ENCODE measurements at places on chromosomes 5 and 9.

DNA sequence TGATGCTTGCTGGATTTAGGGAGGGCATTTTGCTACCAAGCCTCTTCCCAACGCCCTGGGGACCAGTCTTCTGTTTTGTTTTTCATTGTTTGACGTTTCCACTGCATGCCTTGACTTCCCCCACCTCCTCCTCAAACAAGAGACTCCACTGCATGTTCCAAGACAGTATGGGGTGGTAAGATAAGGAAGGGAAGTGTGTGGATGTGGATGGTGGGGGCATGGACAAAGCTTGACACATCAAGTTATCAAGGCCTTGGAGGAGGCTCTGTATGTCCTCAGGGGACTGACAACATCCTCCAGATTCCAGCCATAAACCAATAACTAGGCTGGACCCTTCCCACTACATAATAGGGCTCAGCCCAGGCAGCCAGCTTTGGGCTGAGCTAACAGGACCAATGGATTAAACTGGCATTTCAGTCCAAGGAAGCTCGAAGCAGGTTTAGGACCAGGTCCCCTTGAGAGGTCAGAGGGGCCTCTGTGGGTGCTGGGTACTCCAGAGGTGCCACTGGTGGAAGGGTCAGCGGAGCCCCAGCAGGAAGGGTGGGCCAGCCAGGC is 23.0 kb downstream of the PCDHGC5 start:
- no peak for DNase-seq

DNA sequence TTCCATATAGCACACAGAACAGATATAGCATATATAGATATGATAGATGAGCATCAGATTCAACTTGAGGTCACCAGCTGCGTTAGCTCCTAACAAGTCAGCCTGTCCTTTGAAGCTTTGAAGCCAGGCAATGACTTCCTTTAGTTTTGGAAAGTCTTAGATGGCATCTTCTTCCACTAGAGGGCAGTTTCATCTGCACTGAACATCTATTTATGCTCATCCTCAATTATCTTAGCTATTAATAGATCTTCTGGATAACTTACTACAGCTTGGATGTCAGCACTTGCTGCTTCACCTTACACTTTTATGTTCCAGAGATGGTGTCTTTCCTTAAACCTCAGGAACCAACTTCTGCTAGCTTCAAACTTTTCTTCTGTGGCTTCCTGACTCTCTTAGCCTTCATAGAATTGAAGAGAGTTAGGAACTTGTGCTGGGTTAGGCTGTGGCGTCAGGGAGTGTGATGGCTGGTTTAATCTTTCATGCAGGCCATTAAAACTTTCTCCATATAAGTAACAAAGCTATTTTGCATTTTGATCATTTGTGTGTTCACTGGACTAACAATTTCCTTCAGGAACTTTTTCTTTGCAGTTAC is 1401.4 kb downstream of the EFNA5 start:
- no peak for DNase-seq

DNA sequence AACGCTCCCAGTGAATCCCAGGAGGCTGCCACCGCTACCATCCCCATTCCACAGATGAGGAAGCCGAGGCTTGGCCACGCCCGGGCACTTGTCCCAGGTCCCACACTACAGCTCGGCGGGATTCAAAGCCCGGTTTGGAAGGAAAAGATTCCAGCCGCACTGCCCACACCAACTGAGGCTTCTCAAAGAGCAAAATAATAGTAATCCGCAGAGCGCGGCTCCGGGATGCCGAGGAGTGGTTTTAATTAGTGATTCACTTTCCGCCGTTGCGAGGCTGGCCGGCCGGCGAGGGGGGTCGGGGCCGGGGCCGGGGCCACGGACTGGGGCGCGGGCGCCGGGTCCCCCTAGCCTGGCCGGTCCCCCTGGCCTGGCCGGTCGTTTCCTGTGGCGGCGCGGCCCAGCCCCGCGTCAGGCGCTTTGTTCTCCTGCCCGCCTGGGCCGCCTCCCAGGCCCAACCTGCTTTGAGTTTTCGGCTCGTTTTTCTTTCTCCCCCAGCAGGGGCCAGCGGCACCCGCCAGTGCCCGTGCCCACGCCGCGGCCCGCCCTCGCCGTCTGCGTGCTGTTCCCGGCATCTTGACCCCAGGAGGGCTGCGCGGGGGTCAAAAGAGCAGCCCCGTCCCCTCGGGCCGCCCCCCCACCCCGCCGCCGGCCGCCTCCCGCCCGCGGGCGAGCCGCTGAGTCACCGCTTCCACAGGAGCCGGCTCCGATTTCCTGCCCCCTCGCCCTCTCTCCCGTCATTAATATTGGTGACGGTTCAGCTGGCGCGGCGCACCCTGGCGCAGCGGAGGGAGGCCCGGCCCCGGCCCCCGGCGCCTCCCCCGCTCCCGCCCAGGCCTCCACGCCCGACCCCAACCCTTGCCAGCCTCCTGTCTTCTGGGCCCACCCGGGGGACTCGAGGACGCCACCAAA is 31.2 kb downstream of the FGF18 start:
- DNase-seq = no peak

GRCh38 chr5:109756543-109757185 is 66.9 kb downstream of the MAN2A1 start:
- DNase-seq = no peak

DNA sequence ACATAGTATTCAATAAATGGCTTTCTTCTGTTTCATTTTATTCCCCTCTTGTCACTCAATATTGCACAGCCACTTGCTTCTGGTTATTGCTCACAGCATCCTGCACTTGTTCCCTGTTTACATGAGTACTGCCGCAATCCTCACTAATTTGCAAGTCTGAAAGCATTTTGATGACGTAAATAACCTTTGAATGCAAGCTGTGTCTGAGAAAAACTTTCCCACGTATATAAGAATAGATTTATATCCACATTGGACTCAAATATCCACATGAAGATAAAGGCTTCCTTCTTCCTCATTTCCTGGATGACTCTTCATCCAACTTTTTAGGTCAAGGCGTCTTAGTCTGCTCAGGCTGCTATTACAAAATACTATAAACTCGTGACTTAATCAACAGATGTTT is 88.2 kb upstream of the DAP start:
- no peak for DNase-seq

GRCh38 chr5:144247131-144247530 is 76.5 kb downstream of the KCTD16 start:
- DNase-seq = no peak

DNA sequence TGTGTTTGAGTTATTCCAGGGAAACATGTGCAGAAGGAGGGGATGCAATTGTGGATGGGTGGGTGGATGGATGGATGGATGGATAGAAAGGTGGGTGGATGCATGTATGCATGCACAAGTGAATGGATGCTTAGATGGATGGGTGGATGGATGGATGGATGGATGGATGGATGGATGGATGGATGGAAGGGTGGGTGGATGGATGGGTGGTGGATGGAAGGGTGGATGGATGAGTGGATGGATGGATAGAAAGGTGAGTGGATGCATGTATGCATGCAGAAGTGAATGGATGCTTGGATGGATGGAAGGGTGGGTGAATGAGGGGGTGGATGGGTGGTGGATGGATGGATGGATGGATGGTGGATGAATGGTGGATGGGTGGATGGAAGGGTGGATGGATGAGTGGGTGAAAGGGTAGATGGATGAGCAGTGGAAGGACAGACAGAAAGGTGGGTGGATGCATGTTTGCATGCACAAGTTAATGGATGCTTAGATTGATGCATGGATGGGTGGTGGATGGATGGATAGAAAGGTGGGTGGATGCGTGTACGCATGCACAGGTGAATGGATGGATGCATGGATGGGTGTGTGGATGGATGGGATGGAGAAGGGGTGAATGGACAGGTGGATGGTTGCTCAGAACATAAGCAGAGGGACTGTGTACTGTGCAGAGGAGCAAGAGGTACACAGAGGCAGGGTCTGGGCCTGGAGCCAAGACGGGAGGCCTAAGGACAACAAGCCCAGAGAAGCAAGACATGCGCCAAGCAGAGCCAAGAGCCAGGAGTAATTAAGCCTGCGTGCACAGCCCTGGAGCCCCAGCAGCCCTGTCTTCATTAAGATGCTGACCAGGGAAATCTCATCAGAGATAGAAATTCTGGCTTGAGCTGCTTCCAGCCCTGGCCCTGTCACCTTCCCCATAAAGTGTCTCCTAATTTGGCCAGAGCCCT is 84.6 kb upstream of the PPP1R26 start:
- DNase-seq = no peak

GRCh38 chr5:159149085-159149484 is 49.4 kb upstream of the EBF1 start:
- no peak for DNase-seq

DNA sequence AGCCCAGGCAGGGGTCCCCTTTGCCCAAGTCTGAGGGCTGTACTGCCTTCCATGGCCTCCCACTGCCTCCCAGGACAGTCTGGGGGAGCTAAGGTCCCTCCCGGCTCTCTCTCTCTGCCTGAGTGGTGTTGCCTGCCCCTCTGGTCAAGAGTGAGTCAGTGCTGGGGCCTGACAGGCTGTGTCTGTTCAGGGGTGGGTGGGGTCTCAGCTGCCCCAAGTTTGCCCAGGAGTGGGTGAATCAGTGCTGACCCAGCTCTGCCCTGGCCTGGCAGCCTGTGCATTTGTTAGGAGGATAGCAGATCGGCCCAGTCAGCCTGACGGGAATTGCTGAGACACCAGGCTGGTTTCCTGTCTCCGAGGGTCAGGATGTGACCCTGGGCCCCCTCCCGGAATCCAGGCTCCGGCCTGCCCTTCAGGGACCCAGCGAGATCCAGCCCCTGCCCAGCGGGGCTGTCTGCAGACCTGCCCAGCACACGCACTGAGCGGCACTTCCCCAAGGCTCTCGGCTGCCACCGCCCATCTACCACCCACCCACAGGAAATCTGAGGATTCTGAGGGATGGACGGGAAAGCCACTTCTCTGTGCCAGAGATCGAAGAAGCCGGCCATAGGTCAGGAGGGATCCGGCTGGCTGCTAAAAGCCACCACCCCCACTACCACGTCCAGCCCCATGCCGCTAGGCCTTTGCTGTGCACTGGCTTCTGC is 15.9 kb downstream of the ENG start:
- no peak for DNase-seq

GRCh38 chr5:113520429-113520828 is 6.9 kb downstream of the YTHDC2 start:
- DNase-seq = no peak

GRCh38 chr5:77960863-77961396 is 184.8 kb upstream of the TBCA start:
- DNase-seq = no peak

DNA sequence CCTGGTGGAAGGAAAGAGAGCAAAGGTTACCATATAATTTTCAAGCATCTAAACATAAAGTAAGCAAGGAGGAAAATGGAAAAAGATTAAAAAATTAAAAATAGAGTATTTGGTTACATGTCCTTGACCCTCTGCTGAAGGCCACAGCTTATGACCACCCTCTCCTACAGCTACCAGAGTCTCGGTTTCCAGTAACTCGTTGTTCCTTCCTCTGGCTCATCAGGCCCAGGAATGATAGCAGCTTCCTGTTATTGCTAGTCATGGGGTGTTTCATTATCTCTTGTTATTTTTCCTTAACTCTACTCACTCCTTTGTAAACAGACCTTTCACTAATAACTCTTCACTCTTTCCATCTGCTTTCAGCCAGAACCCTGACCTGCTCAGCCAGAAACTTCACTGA is 102.2 kb downstream of the YTHDC2 start:
- DNase-seq = no peak

DNA sequence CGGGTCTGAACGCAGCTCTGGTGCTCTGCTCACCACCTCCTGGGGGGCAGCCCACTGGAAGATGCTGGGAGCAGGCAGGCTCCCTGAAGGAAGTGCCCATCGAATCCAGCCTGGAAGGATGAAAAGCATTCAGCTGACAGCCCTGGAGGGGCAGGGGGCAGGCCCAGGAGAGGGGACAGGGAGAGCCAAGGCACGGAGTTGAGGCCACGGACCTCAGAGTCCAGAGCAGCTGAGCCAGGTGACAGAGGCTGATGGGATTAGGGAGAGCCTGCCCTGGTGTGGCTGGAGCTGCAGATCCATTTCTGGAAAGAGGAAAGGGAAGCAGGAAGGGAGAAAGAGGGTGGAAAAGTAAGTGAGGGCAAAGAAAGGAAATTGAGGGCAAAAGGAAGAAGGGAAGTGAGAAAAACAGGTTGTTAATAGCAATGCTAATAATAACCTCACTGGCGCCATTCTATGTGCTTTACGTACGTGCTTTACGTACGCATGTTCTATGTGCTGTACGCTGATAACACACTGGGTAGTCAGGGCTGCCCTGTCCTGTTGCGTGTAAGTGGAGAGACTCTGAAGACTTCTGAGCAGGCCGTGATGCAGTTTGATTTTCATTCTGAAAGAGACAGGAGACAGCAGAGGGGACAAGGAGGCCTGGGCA is 52.6 kb downstream of the LMX1B start:
- DNase-seq = no peak

DNA sequence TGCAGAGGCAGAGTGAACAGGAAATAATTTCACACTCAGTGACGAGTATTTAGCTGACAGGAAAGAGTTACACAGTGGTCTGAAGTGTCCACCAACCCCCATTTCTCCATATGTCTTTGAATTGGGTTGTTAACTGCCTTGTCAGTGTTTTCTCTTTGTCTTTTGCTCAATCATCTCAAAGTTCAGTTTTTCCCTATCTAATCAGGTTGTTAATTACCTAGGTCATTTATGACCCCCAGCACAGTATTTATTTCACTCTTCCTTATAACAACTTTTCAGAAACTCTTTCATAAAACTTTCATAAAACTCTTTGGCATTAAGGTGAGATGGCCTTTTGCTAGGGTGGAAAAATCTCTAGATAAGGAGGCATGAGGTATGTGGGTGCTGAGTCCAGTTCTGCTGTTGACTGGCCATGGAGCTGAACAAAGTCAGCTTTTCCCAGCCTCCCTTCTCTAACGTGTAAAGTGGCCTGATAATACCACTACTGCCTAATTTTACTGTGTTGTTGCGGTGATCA is 5.2 kb upstream of the ALDOB start:
- DNase-seq = no peak

DNA sequence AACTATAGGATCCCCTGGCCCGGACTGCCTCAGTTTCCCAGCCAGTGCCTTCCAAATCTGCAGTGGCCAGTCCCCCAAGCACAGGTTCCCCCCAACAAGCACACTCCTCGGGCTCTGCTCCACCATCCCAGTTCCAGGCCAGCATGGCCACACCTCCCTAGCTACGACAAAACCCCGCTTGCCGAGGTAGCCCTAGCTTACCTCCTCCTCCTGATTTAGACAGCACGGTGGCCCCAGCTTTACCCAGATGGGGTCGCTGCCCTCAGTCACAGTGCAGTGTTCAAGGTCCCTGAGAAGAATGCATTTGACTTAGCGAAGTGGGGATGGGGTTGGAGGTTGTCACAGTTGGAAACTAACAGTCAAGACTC is 40.8 kb upstream of the GARNL3 start:
- DNase-seq = no peak

DNA sequence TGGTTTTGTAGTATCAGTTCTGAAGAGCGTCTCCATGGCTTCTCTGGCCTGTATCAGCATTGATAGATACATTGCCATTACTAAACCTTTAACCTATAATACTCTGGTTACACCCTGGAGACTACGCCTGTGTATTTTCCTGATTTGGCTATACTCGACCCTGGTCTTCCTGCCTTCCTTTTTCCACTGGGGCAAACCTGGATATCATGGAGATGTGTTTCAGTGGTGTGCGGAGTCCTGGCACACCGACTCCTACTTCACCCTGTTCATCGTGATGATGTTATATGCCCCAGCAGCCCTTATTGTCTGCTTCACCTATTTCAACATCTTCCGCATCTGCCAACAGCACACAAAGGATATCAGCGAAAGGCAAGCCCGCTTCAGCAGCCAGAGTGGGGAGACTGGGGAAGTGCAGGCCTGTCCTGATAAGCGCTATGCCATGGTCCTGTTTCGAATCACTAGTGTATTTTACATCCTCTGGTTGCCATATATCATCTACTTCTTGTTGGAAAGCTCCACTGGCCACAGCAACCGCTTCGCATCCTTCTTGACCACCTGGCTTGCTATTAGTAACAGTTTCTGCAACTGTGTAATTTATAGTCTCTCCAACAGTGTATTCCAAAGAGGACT is 1.5 kb downstream of the GPR21 start:
- DNase-seq = no peak
